ENCODE measurements at places on chromosomes 12 and 14.

DNA sequence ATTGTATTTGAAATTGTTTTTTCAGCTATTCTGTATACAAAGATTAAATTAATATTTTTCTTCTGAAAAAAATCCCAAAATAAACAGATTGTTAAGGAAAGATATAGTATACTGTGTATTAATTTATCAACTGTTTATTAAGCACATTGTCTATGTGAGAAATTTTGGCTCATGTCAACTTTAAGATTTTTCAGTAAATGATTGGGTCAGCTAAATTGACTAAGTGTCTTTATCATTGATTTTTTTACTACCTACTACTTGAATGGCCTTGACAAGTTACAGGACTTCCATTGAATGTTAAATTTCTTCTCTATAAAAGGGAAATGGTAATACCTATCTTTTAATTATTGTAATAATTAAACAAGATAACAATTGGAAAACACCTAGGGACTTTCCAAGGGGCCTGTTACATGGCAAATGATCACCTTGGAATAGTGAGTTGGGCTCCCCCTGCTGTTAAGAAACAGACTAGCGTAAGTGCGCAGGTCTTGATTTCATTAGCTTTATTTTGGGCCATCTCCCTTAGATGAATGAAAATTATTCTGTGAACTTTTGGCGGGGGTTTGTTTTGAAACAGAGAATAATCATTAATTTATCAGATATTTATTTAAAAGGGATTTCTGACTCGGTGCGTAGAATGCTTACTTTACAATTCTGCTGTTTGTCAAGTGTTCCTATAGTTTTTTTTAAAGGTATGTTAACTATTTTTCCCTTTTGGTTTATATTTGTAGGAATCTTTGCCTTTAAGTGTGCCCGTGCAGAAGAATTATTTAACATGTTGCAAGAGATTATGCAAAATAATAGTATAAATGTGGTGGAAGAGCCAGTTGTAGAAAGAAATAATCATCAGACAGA lies 14.5 kb upstream of the CCT2 start:
- peak; percentile 69 for DNase-seq

DNA sequence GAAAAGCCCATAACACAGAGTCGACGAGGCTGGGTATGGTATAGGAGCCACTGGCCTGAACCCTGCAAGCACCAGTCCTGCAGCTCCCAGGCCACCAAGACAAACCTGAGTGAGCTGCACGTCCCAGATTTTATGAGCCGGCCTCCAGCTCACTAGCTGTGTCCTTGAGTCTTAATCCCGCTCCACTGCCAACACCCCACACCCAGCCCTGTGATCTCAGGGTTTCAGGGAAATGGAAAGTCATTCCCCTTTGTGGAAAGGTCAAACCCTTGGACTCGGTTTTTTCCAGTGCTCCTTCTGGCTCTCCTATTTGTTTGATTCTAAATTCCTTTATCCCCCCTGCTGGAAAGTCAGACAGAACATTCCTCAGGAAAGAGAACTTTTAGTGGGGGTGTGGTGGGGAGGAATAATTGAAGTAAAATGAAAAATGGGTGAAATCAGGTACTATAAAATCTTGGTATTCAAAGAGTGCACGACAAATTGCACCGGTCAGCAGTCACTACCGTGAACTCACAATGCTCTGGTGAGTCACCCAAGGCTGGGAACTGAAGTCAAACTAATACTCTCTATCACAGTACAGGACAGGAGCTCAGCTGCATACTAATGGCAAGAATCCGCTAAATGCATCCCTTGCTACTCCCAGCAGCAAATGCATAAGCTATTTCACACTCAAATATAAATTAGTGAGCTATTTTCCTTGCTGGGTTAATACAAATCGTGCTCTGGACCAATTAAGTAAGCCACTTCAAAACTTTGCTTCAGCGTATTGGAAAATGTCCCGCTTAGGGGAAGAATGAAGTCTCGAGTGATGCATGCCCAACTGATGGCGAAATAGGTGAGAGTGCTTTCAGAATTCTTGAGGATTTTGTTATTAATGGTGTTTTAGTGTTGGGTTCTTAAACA lies 9.0 kb downstream of the PITPNM2 start:
- DNase-seq: no peak

DNA sequence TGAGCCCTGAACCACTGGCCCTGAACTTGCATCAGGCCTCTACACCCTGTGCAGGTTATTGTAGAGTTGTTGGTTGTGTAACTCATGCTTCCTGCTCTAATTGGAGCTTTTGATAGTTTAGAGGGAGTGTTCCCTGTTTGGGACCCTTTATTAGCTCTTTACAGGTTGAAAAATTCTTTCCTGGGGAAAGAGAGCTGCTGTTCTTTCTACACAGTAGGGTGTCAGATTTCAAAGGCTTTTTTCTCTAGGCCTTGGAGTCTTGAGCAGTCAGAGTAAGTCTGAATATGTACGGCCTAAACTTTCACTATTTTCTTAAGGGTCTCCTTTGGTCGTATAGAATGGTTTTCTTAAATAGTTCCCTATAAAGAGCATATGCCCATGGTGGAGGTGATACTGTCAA lies 60.8 kb upstream of the NEDD1 start:
- no peak for DNase-seq

- no peak for DNase-seq
Observed at GRCh38 chr12:79531518-79531917, 159.2 kb downstream of the PAWR start.

DNA sequence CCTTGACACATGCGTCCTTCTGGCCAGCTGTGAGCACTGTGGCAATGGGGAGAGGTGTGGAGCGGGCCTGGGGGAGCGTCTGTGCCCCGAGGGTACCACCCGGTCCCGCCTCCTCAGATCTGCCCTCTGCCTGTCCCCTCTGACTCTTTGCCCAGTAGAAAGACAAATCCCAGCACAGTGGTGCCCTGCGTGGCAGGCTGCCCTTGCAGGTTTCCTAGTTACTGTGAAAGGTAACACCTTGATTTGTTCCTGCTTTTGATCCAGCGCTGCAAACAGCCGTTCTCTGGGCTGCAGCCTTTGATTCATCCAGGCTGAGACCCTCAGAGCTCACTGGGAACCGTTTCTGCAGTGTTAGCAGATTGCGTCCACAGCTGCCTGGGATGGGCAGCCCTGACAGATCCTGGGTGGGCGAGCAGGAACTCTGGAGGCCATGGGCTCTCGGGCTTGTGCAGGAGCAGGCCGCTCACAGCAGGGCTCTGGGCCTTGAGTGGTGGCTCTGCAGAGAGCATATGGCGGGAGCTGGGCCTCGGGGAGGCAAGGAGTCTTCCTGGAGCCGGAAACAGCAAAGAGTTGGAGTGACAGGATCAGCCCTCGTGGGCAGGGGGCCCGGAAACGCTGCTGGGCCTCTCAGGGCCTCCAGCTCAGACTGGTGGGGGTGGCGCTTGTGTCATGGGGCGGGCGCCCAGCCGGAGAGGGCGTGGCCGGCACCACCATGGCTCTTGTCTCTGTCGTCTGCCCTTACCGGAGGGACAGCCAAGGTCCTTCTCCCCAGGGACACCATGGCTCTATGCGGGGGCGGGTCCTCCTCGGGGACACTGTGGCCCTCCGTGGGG lies 16.6 kb downstream of the FBRSL1 start:
- DNase-seq: no peak

GRCh38 chr12:126537961-126538530 lies 1472.8 kb downstream of the AACS start:
- no peak for DNase-seq

DNA sequence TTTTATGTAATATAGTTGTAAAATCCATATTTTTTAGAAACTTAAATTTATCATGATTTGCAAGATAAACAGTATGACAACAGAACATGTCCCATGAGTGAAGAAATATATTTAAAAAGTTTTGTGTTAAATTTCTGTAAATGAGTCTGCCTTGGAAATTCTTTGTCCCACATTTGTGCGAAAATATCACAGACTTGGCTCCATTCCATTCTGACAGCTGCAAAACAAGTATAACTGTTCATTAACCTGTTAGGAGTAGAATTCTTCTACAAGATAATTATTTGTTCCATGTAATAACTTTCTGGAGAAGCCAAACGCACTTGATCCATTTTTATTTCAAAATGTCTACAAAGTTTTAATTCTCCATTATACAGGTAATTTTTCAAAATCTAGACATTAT lies 37.9 kb downstream of the MDM1 start:
- DNase-seq: no peak

GRCh38 chr14:73713206-73713802 lies 880 bp downstream of the PNMA1 start:
- DNase-seq: no peak

GRCh38 chr14:70239802-70240201 lies 51.1 kb upstream of the SLC8A3 start:
- no peak for DNase-seq

GRCh38 chr12:117347588-117347987 lies 13.8 kb downstream of the NOS1 start:
- DNase-seq: no peak

GRCh38 chr12:130764073-130764472 lies 48.0 kb upstream of the RIMBP2 start:
- peak; percentile 46 for DNase-seq

GRCh38 chr12:178829-179109 lies 35.2 kb downstream of the SLC6A12 start:
- no peak for DNase-seq

All from NCI-H446 (cell line).